ENCODE measurements at places on chromosomes 7 and 10.

DNA sequence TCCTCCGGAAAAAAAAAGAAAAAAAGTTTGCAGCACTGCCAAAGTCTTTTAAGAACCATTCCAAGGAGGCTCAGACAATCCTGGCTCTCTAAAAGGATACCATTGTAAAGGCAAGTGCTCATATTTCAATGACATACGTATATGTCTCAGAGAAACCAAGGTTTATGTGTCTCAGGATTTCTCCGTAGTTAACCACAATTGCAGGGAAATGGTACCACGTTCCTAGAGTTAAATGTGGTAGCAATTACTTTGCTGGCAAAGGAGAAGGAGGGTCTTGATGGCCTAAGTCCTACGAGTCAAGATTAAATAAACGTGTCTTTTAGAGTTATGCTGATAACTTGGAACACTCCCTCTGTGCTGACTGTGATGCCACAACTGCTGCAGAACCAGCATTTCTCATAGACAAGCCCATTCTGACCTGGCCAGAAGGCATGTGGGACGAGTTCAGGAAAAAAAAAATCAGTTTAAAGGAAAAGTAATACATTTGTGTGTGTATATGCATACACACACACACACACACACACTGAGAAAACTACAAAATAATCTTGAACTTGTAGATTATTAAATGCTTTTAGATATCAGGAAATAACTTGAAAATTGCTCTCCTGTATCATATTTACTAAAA lies 245.9 kb downstream of the FGFR2 start:
- DNase-seq, result no peak

- no peak for DNase-seq
Observed at GRCh38 chr10:44413416-44413815, 28.5 kb upstream of the CXCL12 start.

DNA sequence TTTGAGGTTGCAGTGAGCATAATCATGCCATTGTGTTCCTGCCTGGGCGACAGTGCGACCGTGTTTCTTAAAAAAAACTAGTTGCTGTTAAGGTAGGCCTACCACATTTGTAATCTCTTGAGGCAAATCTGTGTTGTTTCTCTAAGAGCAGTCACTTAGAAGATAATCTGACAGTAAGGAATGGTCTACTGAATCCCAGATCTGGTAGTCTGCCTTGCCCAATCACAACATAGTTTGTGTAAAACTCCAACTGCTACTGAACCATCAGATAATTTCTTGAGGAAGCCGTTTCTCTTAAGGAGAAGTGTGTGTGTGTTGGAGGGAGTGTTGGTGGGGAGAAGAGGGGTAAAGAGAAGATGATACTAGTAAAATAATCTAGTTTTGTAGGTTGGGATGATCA lies 5.0 kb downstream of the NRF1 start:
- DNase-seq, result no peak

DNA sequence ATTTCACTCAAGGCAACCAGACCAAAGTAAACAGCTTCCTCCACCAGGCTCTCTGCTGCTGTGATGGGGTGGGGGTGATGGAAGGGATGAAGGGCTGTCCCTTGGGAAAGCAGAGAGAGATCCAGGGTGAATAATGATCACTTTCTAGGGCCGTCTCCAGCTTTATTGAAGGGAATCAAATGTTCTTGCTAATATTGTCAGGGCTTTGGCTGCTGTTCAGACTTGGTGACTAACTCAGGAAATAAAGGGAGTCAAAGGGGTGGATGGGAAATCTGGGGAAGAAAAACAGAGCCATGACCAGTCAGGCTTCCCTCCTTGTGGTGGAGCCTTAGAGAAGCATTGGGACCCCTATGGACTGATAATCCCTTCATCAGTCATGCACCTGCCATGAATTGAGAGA lies 196.2 kb upstream of the AGK start:
- no peak for DNase-seq

DNA sequence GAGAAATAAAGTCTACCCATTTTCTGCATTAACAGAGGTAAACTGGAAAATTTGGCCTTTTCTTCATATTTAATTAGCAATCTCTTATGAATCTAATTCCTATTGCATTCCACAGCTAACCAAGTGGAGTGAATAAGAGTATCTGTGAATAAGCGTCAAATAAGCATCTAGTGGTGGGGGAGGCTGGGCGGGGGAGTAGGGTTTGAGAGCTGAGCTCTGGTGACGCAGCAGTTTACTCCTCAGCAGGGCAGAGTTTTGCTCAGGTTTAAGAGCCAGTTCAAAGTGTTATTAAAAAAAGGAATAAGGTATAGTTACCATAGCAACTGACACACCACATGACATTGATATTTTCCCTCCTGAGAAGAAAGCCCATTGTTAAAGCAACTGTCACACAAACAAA lies 1346.8 kb upstream of the CELF2 start:
- DNase-seq, result no peak

DNA sequence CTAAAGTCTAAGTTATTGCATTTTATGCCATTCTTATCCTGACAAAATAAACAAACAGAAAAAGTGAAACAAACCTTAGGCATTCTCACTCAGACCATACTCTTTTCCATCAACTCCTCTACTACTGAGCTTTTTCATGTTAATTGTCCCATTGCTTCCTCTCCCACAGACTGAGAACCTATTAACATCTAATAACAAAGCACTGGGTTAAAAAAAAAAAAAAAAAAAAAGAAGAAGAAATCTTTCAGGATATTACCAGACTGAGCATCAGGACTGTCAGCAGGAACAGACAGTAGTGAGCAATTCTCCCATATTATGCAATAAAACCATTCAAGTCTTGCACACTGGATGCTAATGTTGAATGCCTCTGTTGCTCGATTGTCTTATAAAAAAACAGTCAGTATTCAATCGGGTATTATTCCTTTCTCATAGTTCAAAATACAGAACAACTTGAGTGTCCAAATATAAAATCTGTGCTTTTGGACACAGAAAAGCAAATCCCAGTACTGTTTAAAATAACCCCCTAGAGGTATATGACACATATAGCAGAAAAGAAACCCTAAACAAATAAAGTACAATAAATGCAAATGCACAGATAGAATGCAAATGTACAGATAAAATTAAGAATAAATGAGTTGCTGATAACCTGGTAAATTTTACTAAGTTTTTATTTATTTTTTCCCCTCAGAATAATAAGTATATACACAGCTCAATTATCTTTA lies 531.3 kb upstream of the LRRTM3 start:
- DNase-seq, result no peak

DNA sequence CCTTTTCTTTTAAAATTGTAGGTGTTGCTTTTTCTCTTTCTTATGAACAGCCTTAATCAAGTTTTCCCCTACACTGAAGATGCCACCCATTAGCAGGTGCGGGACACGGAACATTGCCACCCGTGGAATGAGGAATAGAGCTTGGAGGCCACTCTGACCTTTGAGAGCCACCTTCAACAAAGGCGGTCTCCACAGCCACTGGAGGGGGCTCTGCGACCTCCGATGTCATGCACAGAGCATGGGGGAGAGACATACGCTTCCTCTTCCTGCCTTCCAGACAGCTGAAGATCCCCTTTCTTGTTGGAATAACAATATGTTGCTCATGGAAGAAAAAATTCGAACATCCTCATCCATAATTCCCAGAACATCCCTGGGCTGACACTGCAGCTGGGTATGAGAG lies 39.1 kb downstream of the ADARB2 start:
- DNase-seq, result no peak

GRCh38 chr10:125662584-125662983 lies 20.4 kb downstream of the TEX36 start:
- no peak for DNase-seq

DNA sequence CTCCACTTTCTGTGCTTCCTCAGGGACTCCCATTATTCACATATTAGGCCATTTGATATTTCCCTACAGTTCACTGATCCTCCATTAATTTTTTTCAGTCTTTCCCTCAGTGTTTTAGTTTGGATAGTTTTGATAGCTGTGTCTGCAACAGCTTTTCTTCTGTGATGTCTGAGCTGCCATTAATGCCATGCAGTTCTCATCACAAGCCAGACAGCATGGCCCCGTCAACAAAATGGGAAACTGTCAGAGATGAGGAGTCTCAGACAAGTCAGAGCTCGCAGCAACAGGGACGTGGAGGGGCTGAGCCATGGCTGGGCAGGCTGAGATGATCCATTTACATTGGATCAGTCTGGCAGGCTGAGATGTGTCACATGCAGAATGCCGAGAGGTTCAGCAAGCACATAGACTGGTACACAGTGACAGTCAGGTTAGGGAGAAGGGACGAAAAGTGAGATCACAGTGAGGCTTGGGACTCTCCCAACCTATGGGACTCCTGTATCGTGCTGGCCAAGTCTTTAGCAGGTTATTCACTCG lies 65.4 kb downstream of the NPS start:
- no peak for DNase-seq

GRCh38 chr10:85666102-85666501 lies 700.5 kb downstream of the GRID1 start:
- DNase-seq, result no peak

DNA sequence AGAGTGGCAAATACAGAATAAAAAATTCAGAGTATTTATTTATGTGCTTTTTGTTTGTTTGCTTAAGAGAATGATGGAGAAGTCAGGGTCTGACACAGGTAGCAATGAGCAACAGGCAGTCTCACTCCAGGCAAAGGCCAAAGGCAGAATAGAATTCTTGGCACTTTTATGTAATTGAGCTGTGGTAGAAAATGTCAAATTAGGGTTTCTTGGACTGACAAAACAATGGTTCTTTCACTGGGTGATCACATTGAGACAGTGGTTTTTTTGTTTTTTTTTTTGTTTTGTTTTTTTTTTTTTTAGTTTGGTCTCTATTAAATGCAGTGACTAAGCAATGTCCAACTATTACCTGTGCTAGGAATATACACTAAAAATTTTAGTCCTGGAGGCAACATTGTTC lies 27.4 kb downstream of the POM121L12 start:
- no peak for DNase-seq

- DNase-seq, result no peak
Observed at GRCh38 chr7:85061456-85061855, 125.4 kb downstream of the SEMA3D start.

GRCh38 chr10:27822301-27822700 lies 76.7 kb upstream of the MKX start:
- DNase-seq, result no peak

- no peak for DNase-seq
Observed at GRCh38 chr7:90173127-90173844, 19.0 kb downstream of the STEAP1 start.

GRCh38 chr7:134874407-134874806 lies 95.0 kb downstream of the CALD1 start:
- DNase-seq, result no peak

GRCh38 chr7:83210479-83210878 lies 47.8 kb upstream of the PCLO start:
- DNase-seq, result no peak

GRCh38 chr7:28958235-28958979 lies at the start of gene TRIL:
TSS of gene TRIL (minus strand) at chr7:28958330. CDS start at chr7:28958046, 284 bp downstream.
- DNase-seq, result no peak

DNA sequence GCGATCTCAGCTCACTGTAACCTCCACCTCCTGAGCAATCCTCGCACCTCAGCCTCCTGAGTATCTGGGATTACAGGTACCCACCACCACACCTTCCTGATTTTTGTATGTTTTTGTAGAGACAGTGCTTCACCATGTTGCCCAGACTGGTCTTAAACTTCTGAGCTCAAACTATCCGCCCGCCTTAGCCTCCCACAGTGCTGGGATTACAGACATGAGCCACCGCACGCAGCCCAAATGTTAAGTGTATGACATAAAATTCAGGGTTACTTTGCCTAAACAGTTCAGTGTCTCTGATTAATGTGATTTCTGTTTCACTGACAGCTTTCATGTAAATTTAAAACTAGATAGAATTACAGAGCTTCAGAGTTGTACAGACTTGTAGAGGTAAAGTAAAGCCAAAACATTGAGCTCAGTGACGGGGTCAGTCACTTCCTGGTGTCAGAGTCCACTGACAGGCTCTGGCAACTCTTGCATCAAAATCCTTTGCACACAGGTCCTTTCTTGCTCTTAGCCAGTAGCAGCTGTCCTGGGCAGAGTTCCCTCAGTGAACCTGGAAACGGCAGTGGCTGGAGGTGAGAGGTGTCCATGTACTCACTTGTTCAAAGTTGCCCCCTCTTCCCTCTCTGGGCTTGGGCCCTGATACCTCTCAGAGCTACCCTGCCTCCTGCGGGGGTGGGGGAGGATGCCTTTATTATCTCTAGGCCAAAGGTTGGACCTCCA lies 33.7 kb downstream of the MGMT start:
- DNase-seq, result no peak

- DNase-seq, result no peak
Observed at GRCh38 chr7:17679458-17679857, 260.8 kb downstream of the SNX13 start.

DNA sequence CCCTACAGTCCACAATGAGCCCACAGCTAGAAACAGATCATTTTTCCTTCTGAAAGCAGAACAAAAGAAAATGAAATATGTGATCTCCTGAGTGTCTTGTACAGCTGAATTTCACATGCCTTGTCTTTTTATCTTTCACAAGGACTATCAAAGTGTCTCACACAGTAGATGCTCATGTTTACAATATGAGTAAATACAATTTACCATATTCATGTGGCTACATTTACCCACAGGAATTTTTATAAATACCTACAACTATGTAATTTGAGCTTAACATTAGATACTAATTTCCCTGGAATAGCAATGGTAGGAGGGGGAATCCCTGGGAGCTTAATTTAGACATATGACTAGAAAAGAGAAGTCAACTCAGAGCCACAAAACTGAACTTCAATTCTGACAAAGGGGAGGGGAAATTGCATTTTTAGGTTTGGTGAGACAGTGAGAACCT lies 186.2 kb downstream of the MACC1 start:
- no peak for DNase-seq

DNA sequence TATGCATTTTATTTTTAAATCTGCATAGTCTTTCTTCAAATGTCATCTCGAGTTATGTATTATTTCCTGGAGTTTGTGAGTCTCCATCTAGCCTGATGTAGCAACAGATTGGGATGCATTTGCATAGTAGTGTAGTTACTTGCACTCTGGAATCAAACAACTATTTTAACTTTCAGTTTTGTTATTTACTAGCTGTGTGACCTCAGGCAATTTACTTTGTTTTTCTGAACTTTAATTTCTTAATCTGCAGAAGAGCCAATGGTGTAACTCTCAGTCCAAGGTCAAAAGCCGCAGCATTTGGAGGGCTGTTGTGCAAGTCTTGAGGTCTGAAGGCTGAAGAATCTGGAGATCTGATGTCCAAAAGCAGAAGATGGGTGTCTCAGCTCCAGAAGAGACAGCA lies 175.8 kb upstream of the SORCS1 start:
- no peak for DNase-seq
